ENCODE measurements at places on chromosomes 12 and 14. TPM values are rescaled to one million over a fixed set of nuclear protein-coding genes. Genes with fewer than 3 reads are reported as not detected.

Gene TAS2R13
- total RNA-seq: 4.7 TPM

Gene SCN8A
- total RNA-seq: 23.3 TPM

Gene SPIC
- not detected for total RNA-seq

Gene KLHDC1
- total RNA-seq: 4.8 TPM

Gene BCL11B
- total RNA-seq: under 0.01 TPM

Gene MNAT1
- 35.7 TPM for total RNA-seq

Gene SCNN1A
- not detected for total RNA-seq

Gene MYF6
- not detected for total RNA-seq

Gene NPC2
- total RNA-seq: 172 TPM

Gene PROX2
- total RNA-seq: not detected

Gene PRH2
- not detected for total RNA-seq

Gene SERPINA4
- not detected for total RNA-seq

Gene ADCY4
- total RNA-seq: 9.6 TPM
